ENCODE measurements at places on chromosomes 12 and 14.

DNA sequence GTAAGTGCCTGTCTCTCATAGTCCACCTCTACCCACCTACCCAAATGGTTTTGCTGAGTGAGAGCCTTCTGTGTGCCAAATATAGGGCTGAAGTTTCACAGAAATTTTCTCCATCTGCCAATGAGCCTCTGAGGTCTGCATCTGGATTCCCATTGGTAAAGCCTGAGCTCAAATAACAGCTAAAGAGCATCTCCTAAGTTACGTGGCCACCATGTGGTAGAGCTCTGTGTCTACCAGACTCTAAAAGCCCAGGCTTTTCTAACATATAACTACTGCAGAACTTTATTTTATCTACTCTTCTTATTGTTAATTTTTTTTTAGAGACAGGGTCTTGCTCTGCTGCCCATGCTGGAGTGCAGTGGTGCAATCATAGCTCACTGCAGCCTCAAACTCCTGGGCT is 16.0 kb downstream of the AMDHD1 start:
- no peak for DNase-seq

GRCh38 chr14:59093902-59094301 is 94.6 kb upstream of the DAAM1 start:
- DNase-seq = no peak

GRCh38 chr12:11865824-11866223 is 204.9 kb upstream of the BCL2L14 start:
- no peak for DNase-seq

DNA sequence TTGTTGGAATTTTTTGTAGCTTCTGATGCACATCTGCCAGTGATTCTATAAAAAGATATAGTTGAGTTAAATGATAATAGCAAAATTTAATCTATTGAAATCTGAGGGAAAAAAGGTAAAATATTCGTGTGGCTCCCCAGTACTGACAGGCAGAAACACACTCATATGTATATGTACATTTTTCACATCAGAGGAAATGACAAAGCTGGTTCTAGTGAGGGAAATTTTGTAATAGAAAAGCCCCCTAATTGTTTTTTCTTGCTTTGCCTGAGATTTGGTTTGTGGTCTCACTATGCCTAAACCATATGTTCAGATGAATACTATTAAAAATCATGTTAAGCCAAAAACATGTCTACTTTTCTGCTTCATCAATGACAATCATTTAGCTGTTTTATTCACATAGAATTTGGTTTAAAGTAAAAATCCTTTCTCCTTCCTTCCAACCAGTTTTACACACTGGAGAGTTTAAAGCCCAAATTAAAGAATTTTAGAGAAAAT is 203.5 kb downstream of the ANO6 start:
- DNase-seq = no peak

GRCh38 chr14:65731933-65732506 is 319.5 kb downstream of the FUT8 start:
- DNase-seq = no peak

DNA sequence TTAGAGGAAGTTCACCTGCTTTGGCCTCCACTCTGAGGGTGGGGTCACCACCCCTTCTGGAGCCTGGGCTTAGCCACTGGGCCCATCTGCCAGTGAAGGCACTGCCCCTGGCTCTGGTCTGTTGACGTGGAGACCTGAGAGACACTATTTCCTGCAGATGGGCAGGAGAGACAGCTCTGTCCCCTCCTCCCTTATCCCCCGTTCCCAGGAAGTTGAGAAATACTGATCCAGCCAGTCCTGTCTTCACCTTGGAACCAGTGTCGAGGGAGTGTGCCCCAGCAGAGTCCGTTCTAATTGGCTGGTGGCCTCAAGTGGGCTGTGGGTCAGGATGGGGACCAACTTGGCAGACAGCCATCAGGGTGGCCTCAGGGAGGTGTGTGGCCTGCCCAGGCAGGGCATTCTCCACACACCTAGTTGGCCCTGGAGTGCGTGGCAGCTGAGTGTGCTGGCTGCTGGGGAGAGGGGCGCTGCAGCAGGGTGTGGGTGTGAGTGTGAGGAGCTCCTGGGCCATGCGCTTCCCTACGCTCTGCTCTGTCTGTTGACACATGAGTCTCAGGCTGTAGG is 25.4 kb downstream of the CLSTN3 start:
- no peak for DNase-seq

Data from stimulated activated CD8-positive, alpha-beta memory T cell treated with anti-CD3 and anti-CD28 coated beads, Interleukin-15, amount 100 ng/mL, for 48 hours (primary cell).